NCI-H187 treated with DMSO at 0.1 percent for 48 hours (cell line): ENCODE measurements at places on chromosomes 3 and 15.

DNA sequence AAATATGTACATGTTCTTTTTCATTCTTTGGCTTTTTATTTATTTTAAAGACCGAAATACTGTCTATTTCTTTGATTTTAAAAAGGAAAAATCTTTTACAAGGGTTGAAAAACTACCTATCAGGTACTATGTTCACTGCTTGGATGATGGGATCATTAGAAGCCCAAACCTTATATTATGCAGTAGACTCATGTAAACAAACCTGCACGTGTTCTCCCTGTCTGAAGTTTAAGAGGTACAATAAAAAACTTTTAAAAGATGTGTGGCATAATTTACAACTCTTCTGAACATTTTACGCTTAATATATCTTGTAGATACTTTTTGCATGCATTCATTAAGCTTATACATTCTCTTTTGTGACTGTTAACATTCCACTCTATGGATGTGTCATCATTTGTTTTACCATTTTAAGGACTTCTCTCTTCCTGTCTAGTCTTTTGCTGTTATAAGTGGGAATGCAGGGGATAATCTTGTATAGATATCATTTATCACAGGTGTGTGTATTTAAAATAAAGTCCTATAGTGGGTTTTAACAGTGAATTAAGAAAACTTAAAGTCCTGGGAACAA is 6.2 kb downstream of the MGA start:
- no peak for DNase-seq

- no peak for DNase-seq
Observed at GRCh38 chr3:122800031-122800430, 5.2 kb downstream of the SLC49A4 start.

DNA sequence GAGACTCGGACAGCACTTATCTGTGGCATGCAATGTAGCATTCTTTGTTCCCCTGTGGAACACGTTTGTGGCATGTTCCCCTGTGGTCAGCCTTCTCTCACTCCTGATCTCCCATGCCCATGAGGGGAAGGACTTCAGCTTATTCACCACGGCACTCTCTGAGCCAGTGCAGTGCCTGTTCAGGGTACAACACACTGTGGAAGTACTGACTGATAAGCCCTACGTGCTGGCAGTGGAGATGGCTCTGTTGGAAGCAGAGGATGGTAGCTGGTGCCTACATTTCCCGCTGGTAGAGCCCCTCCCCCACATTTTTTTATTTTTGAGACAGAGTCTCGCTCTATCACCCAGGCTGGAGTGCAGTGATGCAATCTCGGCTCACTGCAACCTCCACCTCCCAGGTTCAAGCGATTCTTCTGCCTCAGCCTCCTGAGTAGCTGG is 43.5 kb upstream of the ETV5 start:
- DNase-seq: no peak

GRCh38 chr3:11562277-11562881 is 81.3 kb downstream of the VGLL4 start:
- no peak for DNase-seq

- DNase-seq: no peak
Observed at GRCh38 chr15:68154923-68155559, 50.1 kb downstream of the CALML4 start.

GRCh38 chr3:34015204-34016142 is 217.0 kb downstream of the PDCD6IP start:
- no peak for DNase-seq

DNA sequence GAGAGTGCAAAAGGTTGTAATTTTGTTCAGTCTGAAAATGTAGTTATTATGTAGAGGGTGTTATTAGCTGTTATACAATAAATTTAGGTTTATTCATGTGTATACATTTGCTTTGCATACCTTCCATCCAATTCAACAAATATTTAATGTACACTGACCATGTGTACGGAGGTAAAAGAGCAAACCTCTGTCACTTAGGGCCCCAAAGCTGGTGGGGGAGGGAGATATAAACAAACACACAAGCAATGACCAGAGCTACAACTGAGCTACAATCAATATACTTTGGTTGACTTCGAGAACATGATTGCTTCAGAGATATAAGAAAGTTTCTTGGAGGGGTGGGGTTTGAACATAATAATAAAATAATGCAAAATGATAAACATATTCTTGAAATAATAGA is 17.5 kb upstream of the BCL6 start:
- no peak for DNase-seq

GRCh38 chr3:130299531-130299930 is 45.9 kb upstream of the COL6A5 start:
- DNase-seq: no peak

GRCh38 chr3:4828279-4829030 is 150.8 kb upstream of the BHLHE40 start:
- no peak for DNase-seq

GRCh38 chr3:151330899-151331298 is 1.6 kb upstream of the P2RY13 start:
- no peak for DNase-seq

DNA sequence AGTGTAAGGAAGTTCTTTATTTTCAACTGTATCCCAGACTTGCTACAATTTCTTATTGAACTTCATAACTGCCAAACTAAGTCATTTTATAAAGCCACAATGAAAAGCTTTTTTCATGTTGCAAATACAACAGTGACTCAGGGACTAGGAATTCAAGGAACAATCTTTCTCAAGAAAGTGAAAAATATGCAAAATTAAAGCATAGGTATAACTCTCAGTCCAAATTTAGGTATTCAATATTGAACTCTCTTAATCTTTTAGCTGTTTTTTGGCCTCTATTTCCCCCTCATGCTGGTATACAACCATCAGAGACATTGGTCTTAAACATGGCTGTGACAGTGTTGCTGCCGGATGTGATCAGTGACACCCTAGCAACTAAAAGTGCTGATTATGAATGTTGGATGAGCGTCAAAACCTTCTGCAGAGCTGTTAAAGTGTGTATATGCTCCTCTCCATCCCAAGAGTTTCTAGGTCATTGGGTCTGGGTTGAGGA is 476.9 kb downstream of the ZNF385D start:
- no peak for DNase-seq

- no peak for DNase-seq
Observed at GRCh38 chr3:148459931-148460513, 237.7 kb upstream of the AGTR1 start.

- no peak for DNase-seq
Observed at GRCh38 chr3:182913889-182914288, 66.4 kb downstream of the DCUN1D1 start.

DNA sequence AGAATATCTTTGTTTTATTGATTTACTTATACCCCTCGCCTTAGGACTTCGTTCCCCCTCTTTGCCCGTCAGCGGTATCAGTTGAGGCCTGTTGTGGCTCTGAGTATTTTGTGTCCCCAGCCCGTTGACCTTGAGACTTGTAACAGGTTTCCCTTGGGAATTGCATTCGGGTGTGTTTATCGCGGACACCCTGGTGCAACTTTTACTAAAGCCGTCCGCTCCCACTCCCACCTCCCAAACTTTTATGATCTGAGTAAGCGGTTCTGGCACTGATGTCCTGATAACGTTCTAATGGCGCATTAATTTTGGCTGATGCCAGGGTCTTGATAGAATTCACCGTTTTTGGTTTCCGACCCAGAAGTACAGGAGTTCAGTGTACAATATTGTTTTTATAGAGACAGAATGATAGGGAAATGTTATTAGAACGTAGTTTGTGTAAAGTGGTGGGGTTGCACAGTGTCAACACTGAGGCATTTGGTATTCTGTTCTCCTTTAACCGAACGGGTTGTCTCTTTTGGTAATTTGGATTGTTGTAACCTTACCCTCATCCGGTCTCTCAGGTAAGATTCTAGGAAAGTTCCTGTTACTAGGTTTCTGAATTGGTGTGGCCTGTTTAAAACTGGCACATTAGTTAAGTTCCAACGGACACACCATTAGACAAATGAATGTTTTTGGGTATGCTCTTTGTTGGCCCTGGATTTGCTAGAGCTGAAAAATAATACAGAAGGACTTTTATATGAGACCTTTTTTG is 47.8 kb downstream of the OIP5 start:
- DNase-seq: no peak

DNA sequence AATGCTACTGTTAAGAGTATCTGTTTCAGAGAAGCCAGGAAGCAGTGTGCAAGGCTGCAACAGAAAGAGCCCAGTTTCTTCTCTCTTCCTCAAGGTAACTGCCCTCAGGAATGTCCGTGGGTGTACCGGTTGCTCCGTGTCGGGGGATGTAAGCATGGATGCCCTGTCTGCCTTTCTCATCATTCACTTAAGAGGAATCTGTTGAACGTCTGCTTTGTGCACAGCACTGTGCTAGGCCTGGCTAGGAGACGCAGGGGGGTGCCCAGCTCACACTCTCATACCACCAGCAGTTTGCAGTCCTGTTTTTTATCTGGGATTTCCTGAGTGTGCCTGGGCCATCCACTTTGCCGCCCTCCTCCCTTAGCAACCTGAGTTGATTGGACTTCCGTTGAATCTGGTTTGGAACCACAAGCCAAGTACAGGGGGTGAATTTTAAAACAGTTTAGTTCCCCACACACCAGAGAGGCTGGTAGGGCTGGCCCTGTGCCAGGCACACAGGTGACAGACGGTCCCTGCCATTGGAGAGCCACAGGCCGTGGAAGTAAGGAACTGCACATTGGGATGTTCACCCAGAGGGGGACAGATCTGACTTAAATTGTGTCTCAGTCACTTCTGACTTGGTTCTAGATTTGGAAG is 11.2 kb downstream of the BOC start:
- DNase-seq: no peak

GRCh38 chr3:76096836-76097588 is 311.7 kb upstream of the ZNF717 start:
- no peak for DNase-seq

DNA sequence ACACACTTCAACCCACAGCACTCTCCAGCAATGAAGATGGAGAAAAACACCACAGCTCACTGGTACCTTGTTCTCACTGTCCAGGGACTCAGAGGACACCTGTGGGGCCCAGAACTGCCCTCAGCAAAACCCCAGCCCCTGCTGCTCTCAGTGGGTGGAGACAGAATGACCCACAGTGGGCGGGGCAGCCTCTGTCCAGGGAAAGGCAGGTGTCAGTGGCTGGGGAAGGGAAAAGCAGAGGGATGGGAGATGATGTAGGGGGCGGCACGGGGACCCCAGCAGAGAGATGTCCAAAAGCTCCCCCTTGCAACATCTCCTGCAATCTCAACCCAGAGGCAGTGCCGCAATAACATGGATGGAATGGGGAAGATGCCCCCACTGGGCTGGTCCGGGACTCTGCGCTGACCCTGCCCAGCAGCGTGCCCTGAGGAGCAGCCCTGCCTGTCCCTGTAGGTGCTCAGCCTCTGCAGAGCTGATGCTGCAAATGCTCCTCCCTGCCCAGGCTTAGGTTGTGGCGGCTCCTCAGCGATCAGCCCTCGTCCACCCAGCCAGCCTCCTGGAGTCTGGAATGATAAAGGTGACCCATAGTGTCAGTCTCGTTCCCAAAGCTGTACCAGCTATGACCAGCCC is 193.9 kb downstream of the XXYLT1 start:
- DNase-seq: no peak

- no peak for DNase-seq
Observed at GRCh38 chr15:35867356-35867755, 321.4 kb upstream of the DPH6 start.

DNA sequence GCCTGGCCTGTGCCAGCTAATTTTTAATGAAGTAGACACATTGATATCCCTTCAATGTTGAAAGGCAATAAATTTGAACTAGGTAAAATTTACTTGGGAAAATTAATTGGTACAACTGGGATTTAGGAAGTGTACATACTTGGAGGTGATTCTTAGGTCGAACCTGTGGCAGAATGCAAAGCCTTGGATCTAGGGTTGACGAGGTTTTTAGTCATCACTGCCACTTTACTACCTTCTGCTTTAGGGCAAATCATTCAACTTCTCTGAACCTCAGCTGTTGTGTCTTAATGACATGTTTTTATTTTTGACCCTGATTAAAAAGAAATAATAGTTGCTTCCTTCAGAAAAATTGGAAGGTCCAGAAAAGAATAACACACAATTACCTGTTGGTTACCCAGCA is 2.5 kb downstream of the APPL1 start:
- no peak for DNase-seq

DNA sequence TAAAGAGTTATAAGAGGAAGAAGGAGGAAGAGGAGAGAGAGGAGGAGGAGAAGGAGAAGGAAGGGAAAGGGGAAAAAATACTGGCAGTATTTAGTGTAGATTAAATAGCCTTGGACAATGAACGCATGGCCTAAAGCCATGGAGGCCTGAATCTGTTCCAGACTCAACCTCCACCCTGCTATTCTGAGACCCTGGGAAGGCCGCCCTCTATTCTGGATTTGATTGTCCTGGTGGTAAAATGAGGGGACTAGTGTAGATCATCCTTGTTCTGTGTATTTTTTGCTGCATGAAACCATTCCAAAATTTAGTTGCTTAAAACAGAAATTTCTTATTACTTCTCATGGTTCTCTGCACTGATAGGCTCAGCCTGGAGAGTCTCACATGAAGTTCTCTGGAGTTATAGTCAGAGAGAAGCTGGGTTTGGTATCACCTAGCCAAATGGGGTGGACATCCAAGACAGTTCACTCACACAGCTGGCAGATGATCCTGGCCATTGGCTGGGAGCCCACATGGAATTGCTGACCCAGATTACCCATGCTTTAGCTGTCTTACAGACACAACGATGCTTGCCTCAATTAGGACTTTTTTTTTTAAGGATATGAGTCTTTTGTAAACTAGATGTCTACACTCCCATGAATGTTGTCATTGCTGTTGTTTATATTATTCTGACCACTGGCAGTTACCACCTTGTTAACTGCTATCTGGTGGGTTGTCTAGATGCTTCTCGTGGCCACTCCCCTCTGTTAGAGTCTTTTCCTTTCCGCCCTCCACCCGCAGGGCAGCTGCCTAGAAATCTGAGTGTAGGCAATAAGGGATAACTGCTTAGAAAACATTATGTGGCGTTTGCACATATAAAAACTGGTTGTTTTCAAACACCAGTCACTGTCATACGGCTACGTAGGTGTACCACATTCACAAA is 149.9 kb downstream of the SST start:
- DNase-seq: no peak

DNA sequence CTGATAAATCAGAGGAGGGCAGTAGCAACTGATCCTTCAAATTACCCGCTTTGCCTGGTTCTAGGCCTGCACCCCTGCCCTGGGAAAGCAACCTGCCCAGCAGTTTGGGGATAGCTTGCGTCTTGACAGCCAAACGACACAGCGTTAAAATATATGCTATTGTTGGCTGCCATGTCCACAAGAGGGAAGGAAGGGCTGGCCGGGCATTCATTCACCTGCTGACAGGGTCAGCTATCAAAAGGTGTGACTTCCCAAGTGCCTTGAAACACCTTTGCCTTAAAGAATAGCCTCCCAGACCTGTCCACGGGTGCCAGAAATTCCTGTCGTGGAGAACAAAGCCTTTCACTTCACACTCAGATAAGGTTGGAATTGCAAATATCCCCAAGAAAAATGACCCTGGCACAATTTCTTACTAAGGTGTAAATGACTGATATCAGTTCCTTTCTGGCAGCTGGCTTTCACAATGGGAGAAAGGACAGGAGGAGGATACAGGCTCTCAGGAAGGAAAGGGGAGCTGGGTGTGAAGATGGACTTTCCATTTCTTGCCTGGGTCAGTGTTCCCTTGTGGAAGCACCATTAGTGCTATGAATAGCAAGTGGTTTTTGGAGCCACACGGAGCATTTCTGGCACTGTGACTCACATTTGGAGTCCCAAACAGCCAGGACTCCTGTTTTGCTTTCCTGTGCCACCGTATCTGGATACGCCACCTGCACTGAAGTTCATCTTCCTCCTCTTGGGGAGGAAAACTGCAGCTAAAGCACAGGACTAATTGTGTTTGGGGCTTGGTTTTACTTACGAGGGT is 19.2 kb downstream of the ALDH1A3 start:
- no peak for DNase-seq
